Kasumi-1 (cell line): ENCODE measurements at places on chromosomes 6 and 20.

GRCh38 chr6:130970839-130971410 lies 92.1 kb downstream of the EPB41L2 start:
- no peak for DNase-seq

DNA sequence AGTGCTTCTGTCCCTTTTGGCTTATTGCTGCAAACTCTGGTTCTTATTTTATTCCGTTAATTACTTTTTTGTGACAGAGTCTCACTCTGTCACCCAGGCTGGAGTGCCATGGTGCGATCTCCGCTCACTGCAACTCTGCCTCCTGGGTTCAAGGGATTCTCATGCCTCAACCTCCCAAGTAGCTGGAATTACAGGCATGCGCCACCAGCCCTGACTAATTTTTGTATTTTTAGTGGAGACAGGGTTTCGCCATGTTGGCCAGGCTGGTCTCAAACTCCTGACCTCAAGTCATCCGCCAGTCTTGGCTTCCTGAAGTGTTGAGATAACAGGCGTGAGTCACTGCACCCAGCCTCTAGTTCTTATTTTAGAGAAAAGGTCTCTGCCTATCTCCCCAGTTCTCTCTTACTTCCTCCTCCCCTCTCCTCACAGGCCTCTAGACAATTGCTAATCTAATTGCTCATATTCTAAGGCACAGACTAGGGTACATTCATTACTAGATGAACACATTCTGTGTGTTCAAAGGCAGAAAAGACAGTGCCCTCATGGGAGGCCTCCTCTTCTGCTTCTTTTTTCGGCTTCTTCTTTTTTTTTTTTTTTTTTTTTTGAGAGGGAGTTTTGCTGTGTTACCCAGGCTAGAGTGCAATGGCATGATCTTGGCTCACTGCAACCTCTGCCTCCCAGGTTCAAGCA lies 27.0 kb downstream of the EDEM2 start:
- DNase-seq = peak; percentile 94

DNA sequence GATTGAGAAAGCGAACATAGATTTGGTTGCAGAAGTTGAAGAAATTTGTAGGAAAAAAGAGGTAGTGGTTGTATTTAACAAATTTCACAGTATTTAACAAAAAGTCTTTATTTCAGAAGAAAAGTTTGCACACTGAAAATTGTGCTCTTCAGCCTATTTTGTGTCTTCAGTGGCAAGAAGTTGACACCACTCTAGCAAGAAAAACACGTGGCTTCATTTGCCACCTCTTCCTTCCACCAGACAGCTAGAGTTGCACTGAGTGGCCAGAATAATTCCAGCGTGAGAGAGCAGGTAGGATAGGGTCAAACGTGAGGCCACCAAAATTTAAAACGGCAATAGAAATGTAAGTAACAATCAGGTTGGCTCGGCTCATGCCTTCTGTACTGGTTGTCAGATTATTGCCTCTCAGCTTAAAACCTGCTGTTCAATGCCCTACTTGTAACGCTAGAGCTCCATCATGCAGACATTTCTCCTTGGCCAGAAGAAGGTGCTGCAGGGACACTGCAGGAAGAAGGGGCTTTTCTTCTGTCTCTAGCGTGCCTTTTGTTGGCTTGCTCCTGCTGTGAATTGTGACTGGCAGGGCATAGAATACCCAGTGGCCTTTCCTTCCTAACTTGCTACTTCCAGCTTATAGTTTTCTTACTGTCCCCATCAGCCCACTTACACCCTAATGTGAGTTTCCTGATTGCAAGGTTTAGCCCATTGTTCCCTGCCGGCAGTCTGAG lies 12.1 kb downstream of the TRAPPC3L start:
- no peak for DNase-seq

DNA sequence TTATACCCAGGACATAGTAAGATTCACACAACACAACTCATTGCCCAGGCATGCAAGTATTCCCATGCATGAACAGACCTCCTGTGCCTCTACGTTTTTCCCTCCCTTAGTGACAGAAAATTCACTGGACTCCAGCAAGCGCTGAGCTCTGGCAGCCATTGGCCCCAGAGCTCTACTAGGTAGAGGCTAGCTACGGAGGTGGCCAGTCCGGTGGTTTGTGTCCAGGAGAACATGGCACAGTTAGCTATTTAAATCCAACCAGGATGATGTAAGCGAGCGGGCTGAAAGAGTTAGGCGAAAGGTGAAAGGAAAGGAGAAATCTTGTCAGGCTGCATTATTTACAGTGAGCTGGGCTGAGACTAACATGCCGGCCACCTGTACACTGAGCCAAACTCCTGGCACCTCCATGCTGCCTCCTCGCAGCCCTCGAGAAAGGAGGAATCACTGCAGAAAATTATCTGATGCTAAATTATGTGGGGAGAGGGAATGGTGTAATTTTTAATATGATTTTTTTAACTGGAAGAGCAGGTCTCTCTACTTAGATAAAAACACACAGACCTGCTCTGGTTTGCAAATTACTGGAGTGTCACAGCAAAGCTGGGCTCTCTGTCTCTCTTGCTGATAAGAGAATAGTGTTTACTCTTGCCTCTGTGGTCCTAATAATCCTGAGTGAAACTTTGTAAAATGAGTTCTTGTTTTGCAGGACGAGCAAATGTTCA lies 50.1 kb upstream of the ARMC2 start:
- DNase-seq = no peak

GRCh38 chr6:21590346-21590745 lies 3.2 kb upstream of the SOX4 start:
- DNase-seq = no peak

GRCh38 chr20:41621421-41621820 lies 3.2 kb upstream of the CHD6 start:
- DNase-seq = no peak

DNA sequence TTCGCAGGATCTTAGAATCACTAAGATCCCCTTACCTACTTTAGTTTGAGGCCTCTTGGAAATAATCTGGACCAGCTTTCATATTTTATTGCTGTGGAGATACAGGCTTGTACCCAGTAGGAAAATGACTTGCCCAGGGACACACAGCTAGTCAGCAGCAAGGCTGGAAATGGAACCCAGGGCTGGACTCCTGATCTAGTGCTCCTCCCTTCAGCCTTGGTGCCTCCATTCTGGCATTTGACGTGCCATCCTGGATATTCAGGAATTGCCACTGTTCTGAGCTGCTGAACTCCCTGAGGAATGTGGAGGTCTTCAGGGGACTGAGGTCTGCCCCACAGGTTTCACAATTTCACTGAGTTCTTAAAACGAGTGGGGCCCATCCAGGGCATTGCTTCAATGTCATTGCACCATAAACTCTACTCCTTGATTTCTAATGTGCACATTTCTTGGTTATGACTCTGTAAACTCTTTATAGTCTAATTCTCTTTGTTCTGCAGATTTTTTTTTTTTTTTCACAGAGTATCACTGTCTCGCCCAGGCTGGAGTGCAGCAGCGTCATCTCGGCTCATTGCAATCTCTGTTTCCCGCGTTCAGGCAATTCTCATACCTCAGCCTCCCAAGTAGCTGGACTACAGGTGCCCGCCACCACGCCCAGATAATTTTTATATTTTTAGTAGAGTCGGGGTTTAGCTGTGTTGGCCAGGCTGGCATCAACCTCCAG lies 26.7 kb upstream of the CDKN1A start:
- no peak for DNase-seq

DNA sequence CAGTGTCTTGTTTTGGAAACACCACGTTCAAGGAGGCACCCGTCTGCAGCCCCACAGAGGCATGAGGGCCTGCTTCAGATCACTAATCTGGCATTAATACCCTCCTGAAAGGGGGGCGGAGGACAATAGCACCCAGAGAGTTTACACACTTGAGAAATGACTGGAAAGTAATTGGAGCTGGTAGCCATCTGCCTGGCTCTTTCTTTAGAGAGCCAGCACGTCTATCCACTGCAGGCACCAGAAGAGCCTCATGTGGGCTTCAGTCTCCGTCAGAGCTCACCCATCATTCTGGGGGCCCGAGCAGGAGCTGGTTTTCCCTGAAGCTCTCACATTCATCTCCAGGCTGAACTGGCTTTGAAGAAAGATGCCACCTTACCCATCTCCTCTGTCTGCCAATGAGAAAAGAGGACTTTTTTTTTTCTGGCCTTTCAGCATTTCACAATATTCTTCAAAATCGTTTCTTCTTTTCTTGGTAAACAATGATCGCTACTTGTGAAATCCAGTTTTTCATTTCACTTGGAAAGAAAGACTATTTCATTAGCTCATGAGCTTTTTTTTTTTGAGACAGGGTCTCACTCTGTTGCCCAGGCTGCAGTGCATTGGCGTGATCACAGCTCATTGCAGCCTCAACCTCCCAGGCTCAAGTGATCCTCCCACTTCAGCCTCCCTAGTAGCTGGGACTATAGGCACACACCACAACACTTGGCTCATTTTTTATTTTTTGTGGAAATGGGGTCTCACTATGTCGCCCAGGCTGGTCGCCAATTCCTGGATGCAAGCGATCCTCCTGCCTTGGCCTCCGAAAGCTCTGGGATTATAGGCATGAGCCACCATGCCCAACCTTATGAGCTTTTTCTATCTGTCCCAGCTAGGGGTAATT lies 124.7 kb upstream of the ZNF217 start:
- no peak for DNase-seq

DNA sequence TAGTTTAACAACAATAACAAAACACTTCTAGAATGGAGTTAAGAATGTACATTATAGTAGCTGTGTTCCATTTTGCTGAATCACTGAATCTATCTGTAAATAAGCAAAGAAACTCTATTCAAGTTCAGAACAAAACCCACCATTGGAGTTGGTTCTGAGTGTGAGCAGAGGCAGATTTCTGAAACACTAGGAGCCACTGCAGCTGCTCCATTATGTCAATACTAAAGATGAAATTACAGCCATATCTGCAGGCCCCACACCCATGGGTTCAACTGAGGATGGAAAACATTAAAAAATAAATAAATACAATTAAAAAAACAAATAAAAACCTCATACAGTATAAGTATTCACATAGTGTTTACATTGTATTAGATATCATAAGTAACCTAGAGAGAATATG lies 91.0 kb downstream of the REPS1 start:
- no peak for DNase-seq

GRCh38 chr6:82283771-82284410 lies 36.3 kb upstream of the IBTK start:
- no peak for DNase-seq

- no peak for DNase-seq
Observed at GRCh38 chr6:39059496-39060310, 11.1 kb downstream of the GLP1R start.

DNA sequence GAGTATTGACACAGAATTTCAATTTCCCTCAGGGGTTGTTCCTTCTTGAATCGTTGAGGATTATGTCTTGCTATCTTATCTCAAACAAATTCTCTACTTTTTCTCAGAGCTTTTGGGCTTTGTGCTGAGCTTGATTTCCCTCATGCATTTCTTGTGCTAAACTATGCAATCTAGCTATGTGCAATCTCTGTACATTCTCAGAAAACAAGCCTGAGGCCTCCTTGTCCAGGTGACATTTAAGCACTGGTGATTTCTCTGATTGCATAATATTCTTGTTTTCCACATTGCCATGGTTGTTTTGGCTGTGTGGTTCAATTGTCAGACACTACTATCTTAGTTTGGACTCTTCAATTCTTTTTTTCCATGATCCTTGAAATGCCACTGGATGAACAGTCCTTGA lies 81.2 kb upstream of the MAN1A1 start:
- DNase-seq = no peak

GRCh38 chr6:128284128-128284527 lies 236.3 kb downstream of the PTPRK start:
- no peak for DNase-seq

GRCh38 chr6:84546427-84546914 lies 217.9 kb downstream of the TBX18 start:
- DNase-seq = no peak

DNA sequence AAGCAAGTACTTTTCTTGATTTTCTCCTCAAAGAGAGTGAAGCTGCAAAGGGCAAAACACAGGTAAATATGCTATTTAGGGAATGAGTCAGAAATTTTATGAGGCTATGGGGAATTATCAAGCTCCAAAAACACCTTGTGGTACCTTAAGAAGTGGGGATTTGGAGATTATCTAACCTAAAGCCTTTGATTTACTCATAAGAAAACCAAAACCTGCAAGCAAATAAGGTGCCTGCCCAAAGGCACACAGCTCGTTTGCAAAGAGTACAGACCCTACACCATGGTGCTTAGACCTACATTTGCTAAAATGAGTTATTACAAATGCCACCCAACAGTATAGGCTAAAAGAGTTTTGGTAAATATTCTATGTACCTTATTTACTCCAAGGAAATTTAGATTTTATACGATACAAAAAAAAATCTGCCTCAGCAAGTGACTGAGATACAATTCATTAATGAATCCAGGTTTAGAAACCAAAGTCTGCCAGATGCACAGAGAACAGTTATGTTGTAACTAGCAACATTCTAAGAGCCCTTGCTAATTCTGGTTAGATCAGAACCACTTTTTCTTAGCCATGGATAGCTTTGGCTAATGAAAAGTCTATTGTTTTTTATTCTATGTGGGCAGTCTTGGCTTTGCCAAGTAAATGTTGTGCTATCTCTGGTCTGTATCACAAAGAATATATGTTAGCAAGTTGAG lies 101.5 kb downstream of the KHDC1L start:
- DNase-seq = no peak

DNA sequence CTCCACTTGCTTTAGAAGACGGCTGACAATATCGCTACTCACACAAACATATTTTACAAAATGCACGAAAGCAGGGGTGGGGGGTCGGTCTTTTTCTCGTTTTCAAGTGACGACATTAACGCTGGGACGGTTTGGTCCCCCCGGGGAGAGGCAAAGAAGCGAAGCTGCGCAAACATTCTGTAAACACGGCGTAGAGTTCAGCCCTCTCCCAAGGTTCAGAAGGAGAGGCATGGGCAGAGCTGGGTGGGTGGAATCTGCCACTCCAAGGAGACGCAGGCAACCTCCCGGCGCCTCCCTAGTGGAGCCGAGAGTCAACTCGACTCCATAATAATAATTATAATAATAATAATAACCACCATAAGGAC lies 2.4 kb downstream of the NKX2-2 start:
- DNase-seq = no peak

GRCh38 chr6:19424853-19425252 lies 412.3 kb upstream of the ID4 start:
- no peak for DNase-seq

GRCh38 chr20:18567739-18568091 lies 483 bp downstream of the SMIM26 start:
- no peak for DNase-seq

- DNase-seq = no peak
Observed at GRCh38 chr20:62401331-62401779, 5.7 kb downstream of the CABLES2 start.

- DNase-seq = no peak
Observed at GRCh38 chr6:16127471-16127870, 1.4 kb upstream of the MYLIP start.

DNA sequence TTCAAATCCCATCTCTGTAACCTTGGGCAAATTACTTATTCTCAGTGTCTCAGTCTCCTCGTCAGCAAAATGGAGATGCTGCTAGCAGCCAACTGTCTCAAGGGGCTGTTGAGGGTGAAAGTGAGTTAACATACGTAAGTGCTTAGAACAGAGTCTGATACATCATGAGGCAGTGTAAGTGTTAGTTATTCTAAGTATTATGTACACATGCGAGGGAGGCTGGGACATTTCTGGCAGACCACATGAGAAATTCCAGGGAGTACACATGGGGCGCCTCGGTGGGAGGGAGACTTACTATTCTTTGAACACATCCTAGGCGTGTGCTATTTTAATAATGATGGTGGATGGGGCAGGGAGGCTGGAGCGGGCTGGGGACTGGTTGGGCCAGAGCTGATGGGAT lies 99.1 kb downstream of the DLGAP4 start:
- DNase-seq = no peak

- DNase-seq = no peak
Observed at GRCh38 chr6:37258405-37259105, 611 bp upstream of the TMEM217 start.

- DNase-seq = no peak
Observed at GRCh38 chr6:149001422-149001821, 254.6 kb downstream of the UST start.

- no peak for DNase-seq
Observed at GRCh38 chr6:105688573-105688972, 285.7 kb upstream of the PREP start.
